ENCODE measurements at places on chromosomes 16 and 17.

DNA sequence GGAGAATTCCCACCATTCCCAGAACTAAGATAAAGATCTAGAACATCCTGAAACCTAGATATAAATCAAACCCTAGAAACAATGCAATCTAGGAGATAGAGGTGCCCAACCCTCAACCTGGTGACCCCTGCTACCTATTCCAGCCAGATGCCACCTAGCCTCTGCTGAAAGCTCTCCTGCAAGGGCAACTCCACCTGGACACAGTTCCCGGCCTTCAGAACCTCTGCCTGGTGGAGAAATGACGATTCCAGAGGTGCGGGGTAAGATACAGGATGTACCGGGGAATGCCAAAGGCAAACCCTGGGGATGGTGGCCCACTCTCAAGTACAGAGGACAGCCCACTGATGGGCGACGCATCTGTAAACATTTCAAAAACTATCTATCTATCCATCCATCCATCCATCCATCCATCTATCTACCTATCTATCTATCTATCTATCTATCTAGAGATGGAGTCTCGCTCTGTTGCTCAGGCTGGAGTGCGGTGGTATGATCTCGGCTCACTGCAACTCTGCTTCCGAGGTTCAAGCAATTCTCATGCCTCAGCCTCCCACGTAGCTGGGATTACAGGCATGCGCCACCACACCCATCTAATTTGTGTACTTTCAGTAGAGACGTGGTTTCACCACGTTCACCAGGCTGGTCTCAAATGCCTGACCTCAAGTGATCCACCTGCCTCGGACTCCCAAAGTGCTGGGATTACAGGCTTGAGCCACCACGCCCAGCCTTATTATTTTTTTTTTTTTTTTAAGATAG is 19.0 kb downstream of the MEAK7 start:
- no peak for ATAC-seq

DNA sequence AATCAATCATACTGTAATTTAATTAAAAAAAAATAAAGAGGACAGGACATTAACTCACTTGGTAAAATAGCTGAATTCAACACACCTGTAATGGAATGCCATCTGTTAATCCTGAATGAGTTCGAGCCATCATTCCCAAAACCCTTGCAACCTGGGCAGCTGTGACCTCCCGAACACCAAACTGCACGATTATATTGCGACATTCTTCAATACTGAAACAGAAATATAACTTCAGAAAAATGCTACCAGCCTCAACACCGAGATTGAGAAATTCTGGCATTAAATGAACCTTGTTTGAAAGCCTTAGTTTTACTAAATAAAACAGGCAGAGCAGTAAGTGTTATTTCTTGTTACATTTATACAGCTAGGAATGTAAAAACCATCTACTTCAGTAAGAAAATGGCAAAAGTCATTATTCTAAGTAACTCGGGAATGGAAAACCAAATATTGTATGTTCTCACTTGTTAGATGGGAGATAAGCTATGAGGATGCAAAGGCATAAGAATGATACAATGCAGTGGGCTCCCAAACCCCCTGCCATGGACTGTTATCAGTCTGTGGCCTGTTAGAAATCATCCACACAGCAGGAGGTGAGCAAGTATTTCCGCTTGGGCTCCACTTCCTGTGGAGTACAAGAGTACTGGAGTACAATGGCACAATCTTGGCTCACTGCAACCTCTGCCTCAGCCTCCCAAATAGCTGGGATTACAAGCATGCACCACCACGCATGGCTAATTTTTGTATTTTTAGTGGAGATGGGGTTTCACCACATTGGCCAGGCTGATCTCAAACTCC is 46.5 kb downstream of the CNOT1 start:
- no peak for ATAC-seq

DNA sequence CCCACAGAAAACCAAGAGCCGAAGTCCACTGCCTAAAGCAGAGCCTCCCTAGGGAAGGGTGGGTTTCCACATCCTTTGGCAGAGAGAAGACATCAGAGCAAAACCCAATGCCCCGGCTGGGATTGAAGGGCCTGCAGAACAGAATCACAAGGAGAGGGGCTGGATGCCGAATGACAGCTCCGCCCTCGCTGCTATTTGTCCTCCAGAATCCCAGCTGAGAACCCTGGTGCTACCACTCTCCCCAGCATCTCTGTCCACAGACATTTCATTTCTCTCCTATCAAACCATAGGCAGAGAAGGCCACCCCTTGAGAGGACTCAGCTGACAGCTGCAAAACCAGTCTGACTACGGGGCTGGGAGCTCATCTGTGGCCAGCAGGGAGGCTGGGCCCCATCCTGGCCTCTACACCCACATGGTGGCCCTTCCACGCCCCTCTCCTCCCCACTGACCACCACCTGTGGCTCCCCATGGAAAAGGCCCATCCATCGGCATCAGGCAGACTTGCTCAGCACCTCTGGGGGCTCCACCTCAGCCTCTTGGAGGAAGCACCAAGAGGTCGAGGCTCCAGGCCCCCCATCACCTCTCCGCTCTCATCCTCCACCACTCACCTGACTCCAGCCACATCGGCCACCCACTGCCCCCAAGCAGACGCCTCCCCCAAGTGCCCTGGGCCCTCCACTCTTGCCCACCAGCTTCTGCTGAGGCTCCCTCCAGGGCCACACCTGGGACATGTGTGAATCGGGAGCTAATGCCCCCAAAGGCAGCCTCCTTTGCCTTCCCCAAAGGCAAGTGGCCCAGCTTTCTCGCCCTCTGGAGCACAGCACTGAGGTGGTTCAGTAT is 288.5 kb downstream of the C16orf95 start:
- ATAC-seq: no peak

GRCh38 chr17:46143827-46144236 is 49.4 kb downstream of the KANSL1 start:
- ATAC-seq: no peak

- ATAC-seq: no peak
Observed at GRCh38 chr17:40168262-40168832, 8.9 kb upstream of the RAPGEFL1 start.

DNA sequence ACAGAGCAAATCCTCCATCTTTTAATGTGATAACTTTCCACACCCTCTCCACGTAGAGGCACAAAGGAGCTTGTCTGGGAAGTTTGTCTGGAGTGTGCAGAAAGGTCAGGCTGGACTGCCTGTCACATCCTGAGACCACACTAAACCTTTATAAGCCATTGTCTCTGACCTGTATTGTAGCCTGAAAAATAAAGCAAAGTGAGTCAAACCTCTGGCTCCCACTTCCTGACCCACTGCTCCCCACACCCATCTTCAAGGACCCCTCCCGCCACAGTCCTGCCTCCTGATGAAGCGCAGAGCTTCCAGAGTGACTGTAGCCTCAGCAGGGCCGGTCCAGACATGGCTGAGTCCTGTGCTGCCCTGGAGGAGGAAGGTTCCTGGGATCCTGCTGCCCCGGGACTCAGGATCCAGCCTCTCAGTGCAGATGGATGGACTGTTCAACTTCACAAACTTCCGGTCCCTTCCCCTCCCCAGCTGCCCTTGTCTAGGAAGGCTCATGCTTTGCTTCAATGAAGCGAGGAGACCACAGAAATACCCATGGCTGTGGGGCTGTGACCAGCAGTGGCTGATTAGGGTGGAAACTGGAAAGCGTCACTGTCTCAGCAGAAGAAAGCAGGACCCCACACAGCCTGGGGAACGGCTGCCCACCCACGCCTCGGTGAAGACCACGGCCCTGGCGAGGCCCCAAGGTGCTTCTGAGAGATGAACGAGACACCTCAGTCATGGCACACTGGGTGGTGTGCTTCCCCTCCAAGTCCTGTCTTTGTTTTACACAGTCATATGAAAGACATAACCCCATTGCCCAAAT is 30.9 kb upstream of the CLEC18B start:
- ATAC-seq: peak; percentile 95

Measured in stimulated activated memory B cell treated with anti-CD40 and anti-IgM and Interleukin-4, amounts not matched to agents 10 μg/mL and 1 μg/mL and 100 μg/mL, for 72 hours (primary cell).